ENCODE measurements at places on chromosomes 1 and 21. TPM values are rescaled to one million over a fixed set of nuclear protein-coding genes. Genes with fewer than 3 reads are reported as not detected.

Gene OR2T29
- not detected for total RNA-seq

Gene PBX1
- total RNA-seq: 91.8 TPM

Gene LRRC38
- not detected for total RNA-seq

Gene RPE65
- not detected for total RNA-seq

GRCh38 chr1:43688594-43689000 lies 18.7 kb upstream of the ST3GAL3 start:
- no peak for DNase-seq

DNA sequence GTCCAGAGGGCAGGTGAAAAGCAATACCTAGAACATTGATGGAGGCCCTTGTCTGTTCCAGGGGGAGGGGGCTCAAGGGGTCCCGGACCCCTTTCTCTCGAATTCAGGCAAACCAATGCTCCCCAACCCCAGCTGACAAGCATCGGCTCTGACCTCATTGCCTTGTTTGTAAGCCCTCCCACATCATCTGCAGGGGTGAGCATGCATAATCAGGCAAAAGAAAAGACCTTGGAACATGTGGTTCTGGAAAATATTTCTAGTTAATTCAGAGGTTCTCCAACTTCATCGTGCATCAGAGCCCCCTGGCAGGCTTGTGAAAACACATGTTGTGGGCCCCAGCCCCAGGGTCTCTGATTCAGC lies 231.3 kb downstream of the TOMM20 start:
- no peak for DNase-seq

GRCh38 chr1:1179346-1179982 lies 5.8 kb downstream of the TTLL10 start:
- DNase-seq: peak; percentile 9

DNA sequence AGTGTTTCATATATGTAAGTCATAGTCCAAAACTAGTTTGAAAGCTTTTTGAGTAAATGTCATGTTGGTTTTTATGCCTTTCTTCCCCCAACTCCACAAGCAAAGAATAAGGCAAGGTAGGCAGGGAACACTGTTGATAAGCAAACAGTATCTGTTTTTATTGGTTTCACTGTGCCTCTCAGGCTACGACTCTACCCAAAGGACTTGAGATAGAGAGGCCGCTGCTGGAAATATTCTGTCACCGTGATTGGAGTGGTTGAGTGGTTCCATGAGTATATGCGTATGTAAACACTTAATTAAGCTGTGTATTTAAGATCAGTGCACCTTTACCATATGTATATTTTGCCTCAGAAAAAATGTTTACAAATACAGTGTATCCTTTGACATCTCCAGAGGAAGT lies 138.1 kb upstream of the KIF26B start:
- DNase-seq: no peak

- DNase-seq: no peak
Observed at GRCh38 chr1:176602388-176603004, 139.5 kb downstream of the PAPPA2 start.

DNA sequence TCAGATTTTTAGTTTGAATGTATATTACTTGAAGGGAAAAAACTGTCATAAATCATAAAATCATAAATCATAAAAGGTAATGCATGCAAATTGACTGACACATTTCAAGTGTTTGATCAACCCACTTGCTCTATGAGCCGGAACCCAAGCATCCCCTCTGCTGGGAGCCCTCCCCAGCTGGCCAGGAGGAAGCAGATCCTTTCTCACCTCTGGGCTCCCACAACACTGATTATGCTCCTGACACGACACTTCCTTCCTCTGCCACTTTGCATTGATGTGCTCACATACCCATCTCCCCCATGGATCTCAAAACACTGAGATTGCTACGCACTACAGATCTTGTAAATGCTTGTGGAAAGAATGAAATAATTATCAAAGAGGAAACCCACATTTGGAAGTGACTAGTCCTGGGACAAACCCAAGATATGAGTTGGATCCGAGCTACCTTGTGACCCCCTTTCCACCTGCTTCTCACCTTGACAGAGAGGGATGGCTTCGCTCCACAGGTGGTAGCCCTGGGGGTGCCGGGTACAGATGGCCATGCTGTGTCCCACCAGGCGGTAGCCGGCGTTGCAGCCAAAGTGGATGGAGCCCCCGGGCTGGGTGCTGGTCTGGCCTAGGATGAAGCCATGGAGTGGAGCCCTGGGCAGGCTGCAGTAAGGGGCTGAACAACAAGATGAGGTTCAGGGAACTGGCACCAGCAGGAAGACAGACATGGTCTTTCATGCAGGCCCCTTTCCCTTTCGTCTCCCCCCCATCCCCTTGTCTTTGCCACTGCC lies 104.6 kb downstream of the ZSCAN20 start:
- DNase-seq: no peak

DNA sequence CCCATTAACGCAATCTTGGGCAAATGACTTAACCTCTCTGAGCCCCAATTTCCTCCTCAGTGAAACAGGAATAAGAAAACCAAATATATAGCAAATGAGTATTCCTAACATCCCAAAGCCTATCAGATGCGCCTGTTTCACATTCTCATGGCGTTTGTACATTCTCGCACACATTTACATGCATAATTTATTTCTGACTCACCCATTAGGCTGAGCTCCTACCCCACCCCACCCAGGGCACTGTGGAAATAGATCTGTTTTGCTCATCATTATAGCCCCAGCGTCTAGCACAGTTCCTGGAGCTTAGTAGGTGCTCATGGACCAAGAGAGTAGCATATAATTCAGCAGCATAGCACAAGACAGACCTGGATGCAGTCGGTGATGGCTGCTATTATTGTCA lies 146.1 kb upstream of the VANGL1 start:
- DNase-seq: no peak

DNA sequence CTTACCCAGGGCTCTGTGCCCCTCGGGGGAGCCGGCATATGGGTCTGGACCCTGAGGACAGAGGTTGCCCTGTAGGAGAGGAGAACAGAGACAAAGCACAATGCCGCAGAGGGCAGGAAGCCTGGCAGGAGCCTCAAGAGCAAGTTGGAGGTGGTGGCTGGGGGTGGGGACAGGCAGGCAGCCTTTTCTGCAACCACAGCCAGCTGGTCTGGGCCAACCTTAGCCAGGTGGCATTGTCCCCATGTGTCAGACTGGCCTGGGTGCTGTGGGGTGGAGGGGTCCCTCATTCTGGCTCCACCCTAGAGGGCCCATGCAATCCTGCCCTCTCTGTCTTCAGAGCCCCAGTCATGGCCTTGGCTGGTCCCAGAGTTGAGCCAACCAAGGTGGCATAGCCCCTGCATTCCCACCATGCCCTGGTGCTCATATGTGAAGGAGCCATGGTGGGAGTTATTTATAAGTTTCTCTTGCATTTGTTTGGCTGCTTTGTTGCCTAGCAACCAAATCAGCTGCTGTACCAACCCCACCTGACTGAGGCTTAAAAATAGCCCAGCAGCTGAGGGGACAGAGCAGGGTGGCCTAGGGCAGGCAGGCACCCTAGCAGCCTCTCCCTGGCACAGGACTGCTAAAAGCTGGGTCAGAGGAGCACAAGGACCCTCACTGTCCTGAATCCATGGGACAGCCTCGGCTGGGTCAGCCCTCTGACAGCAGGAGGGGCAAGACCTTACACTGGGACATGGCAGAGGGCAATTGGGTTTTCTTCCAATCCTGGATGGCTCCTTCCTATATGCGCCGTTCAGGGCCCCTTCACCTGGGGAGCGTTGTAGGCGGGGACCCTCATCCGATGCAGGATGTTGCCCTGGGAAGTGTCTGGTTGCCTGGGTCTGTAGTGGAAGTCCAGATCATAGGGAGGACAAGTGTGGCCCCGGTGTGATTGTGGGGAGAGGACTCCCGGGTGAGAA lies 19.5 kb downstream of the MAP7D1 start:
- peak; percentile 80 for DNase-seq

- DNase-seq: peak; percentile 62
Observed at GRCh38 chr1:225694151-225694603, 41.3 kb upstream of the ENAH start.

- no peak for DNase-seq
Observed at GRCh38 chr1:224594851-224595250, 21.3 kb upstream of the CNIH3 start.

GRCh38 chr1:110498270-110498669 lies 20.7 kb downstream of the KCNA10 start:
- no peak for DNase-seq

- no peak for DNase-seq
Observed at GRCh38 chr1:51843948-51844347, 34.6 kb downstream of the NRDC start.

GRCh38 chr1:26730695-26731094 lies 34.9 kb downstream of the ARID1A start:
- no peak for DNase-seq

GRCh38 chr1:180244840-180245239 lies 14.8 kb downstream of the LHX4 start:
- no peak for DNase-seq

GRCh38 chr1:111852261-111852721 lies 96.6 kb downstream of the DDX20 start:
- no peak for DNase-seq

- DNase-seq: no peak
Observed at GRCh38 chr21:26956813-26957212, 10.1 kb downstream of the ADAMTS5 start.

All from heart right ventricle (tissue), 16 donors.